ENCODE measurements at places on chromosomes 2 and 18. TPM values are rescaled to one million over a fixed set of nuclear protein-coding genes. Genes with fewer than 3 reads are reported as not detected.

The CRYGD gene
- total RNA-seq: not detected

The C1QL2 gene
- not detected for total RNA-seq

The DLX1 gene
- not detected for total RNA-seq

The PSMA8 gene
- 1.8 TPM for total RNA-seq

The C2orf15 gene
- 1.5 TPM for total RNA-seq

DNA sequence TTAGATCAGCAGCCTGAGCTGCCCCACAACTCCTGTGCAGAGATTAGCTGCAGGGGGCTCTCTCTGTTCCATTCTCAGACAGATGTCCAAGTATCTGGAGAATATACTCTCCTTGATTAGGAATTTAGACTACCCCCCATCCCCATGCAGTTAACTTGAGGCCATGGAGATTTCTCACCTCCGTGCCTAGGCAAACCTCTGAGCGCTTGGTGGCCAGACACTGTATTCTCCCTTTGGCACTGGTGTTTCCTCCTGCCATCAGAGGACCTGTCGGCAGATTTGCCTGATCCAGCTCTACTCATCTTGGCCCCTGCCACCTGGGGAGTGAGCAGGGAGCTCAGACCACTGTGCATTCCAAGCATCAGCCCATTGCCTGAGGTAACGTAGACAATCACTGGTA, 48.3 kb downstream of the ZNF804A start:
- no peak overlapping the region for H3K27ac ChIP-seq
- H3K36me3 ChIP-seq: no peaks in the 10 kb centered on the region
- no peaks in the 10 kb centered on the region for H3K27me3 ChIP-seq
- DNase-seq: no peak
- H3K4me3 ChIP-seq: no peak overlapping the region
- no peaks in the 10 kb centered on the region for H3K4me1 ChIP-seq

GRCh38 chr2:196218106-196218505, 46.7 kb upstream of the STK17B start:
- H3K27ac ChIP-seq: peak overlapping the region; percentile 73
- DNase-seq: no peak
- peaks cover 74% of the 10 kb centered on the region for H3K4me1 ChIP-seq
- H3K4me3 ChIP-seq: no peak overlapping the region
- H3K36me3 ChIP-seq: peaks cover 9% of the 10 kb centered on the region
- H3K27me3 ChIP-seq: no peaks in the 10 kb centered on the region

DNA sequence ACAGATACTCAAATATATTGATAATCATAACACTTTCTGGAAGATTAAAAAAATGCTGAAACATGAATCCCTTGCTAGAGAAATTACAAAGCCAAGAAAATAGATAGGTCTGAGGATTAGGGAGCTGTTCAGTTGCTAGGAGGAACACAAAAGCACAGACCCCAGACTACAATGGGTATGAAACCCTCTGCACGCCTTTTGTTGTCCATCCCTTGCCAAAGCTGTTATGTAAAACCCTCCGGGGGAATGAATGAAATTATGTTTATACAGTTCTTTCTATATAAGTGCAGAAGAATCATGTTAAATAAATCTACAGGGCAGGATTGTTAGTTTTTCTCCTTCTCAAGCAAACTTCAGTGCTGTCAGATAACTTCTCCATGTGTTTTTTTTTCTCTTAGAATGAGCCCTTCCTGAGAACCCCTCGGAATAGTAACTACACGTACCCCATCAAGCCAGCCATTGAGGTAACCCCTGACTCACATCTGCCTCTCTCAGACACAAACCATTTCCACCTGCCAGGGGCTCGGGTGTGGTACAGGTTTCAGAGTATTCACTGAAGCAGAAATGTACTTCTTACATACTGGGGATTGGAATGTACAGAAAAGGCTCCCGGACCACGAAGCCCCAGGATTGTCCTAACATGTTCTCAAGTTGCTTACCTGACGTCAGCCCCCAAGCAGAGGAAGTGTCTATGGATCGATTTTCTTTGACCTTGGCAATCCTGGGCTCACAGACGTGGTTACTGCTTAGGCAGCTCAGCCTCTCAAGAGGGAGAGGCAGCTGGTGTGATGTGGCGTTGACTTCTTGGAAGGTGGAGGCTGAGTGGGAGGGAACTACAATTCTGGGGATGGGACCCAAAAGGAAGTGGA, 118.0 kb downstream of the PLB1 start:
- peak; percentile 81 for DNase-seq
- H3K27me3 ChIP-seq: no peaks in the 10 kb centered on the region
- H3K4me1 ChIP-seq: peaks cover 47% of the 10 kb centered on the region
- H3K4me3 ChIP-seq: no peak overlapping the region

DNA sequence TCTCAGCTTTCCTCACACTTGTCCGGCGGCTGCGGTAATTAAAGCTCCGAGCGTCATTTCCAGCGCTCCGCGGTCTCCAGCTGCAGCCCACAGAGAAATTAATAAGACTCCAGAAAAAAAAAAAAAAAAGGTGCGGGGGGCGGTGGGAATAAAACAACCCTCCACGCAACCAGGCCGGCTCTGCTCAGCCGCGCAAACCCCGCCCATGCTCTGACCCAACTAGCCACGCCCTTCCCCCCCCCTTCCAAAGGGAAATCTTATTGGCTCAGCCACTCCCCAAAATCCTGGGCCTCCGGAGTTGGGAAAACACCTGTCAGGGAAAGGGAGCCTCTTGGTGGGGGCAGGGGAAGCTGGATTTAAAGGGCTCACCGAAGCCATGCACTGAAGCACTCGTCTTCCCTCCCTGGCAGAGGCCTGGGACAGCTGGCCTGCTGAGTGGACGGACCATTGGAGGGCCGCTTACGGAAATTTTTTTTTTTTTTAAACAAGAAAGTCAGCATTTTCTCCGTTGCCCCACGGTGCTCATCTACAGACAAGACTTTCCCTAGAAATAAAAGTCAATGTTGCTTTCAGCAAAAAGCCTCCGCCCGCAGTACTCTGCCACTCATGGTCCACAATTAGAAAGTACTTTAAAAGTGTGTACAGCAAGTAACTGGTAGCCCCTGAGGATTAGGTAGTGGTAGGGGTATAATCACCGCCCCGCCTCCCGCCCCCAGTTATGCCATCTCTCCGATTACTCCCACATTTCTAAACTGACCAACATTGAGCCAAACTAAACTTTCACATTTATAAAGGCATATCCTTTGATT, 674 bp upstream of the ERBB4 start:
- no peaks in the 10 kb centered on the region for H3K36me3 ChIP-seq
- H3K27ac ChIP-seq: no peak overlapping the region
- peak overlapping the region; percentile 18 for H3K4me3 ChIP-seq
- peaks cover 41% of the 10 kb centered on the region for H3K27me3 ChIP-seq
- H3K4me1 ChIP-seq: peaks cover 16% of the 10 kb centered on the region

DNA sequence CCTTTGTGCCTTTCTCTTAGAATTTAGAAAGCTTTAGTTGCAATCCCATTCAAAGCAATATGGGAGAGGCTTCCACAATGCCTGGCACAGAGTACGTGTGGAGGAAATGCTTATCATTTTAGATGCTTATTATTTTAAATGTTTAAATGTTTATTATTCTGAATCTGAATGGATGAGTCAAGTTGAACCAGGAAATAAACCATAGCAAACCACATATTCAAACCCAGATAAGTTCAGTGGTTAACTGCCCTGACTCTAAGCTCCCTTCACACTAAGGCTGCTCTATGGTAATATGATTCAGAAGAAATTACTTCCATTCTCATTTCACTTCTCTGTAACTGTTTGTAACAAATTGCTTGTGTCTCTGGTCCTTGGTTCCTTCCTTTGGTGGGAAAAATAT, 5.2 kb upstream of the PPP4R1 start:
- no peaks in the 10 kb centered on the region for H3K27me3 ChIP-seq
- no peak overlapping the region for H3K4me3 ChIP-seq
- no peak overlapping the region for H3K27ac ChIP-seq
- H3K36me3 ChIP-seq: no peaks in the 10 kb centered on the region

- no peak for DNase-seq
- H3K4me3 ChIP-seq: no peak overlapping the region
- H3K4me1 ChIP-seq: no peaks in the 10 kb centered on the region
- no peaks in the 10 kb centered on the region for H3K36me3 ChIP-seq
Observed at GRCh38 chr2:58271826-58272225, 30.7 kb upstream of the FANCL start.

- no peak overlapping the region for H3K4me3 ChIP-seq
- peak; percentile 78 for DNase-seq
- peak overlapping the region; percentile 94 for H3K27ac ChIP-seq
- H3K36me3 ChIP-seq: no peaks in the 10 kb centered on the region
Observed at GRCh38 chr2:96407041-96407918, 71.7 kb downstream of the NCAPH start.

- DNase-seq: no peak
- H3K27ac ChIP-seq: no peak overlapping the region
- no peak overlapping the region for H3K4me3 ChIP-seq
- H3K36me3 ChIP-seq: peaks cover 35% of the 10 kb centered on the region
Observed at GRCh38 chr18:69974365-69974764, 26.7 kb upstream of the CD226 start.

Measured in activated CD8-positive, alpha-beta T cell treated with anti-CD3 and anti-CD28 coated beads for 36 hours (primary cell).